Effector CD8-positive, alpha-beta T cell (primary cell): ENCODE measurements at places on chromosomes 11 and 22.

- no peak for DNase-seq
Observed at GRCh38 chr22:27088026-27088425, 430.6 kb downstream of the MIAT start.

DNA sequence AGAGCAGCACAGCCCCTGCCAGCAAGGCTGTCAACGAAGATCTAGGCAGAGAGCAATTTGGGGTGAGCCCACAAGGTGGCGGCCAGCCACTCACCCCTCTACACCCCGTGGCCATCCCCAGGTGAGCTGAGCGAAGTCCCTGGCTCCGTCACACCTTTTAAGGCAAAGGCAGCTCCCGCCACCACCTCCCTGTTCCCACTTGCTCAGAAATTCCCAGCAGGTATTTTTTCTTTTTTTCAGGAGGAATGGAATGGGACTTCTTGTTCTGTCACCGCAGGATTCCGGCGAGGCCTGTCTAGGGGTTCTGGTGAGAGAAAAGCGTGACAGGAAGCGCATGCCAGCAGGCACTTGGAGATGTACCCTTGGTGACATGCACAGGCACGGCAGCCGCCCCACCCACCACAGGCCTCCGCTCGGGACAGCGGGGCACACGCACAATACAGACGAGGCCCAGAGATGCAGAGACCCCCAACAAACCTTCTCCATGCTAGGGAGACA, 10.0 kb downstream of the RPL3 start:
- DNase-seq, result no peak

GRCh38 chr22:40412441-40412840, 42.0 kb downstream of the SGSM3 start:
- no peak for DNase-seq

- DNase-seq, result no peak
Observed at GRCh38 chr11:58994171-58994570, 54.9 kb downstream of the GLYATL1 start.

DNA sequence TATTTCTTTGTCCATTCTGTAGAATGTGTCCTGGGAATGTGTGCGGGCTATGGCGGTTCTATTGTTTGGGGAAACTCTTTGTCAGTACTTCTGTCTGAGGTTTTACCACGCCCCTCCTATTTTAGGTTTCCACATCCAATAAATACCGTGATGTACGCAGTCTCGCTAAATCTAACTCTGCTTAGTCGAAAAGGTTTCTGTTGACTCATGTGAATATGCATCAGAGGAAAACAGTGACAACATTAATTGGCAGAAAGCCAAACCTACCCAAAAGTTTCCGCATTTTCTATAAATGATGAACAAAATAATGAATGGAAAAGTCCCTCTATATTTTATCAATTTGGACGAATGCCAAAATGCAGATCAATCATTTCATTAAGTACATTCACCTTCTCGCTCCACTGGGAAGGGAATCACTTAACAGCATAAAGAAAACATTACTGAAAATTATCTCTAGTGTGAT, 143.4 kb downstream of the MAML2 start:
- no peak for DNase-seq

- DNase-seq, result no peak
Observed at GRCh38 chr11:20026629-20027555, 133.4 kb downstream of the DBX1 start.

- DNase-seq, result no peak
Observed at GRCh38 chr11:10155793-10156490, 138.1 kb downstream of the SBF2 start.

GRCh38 chr11:88692306-88693086, 355.0 kb upstream of the CTSC start:
- no peak for DNase-seq
